ENCODE measurements at places on chromosomes 12 and 14.

DNA sequence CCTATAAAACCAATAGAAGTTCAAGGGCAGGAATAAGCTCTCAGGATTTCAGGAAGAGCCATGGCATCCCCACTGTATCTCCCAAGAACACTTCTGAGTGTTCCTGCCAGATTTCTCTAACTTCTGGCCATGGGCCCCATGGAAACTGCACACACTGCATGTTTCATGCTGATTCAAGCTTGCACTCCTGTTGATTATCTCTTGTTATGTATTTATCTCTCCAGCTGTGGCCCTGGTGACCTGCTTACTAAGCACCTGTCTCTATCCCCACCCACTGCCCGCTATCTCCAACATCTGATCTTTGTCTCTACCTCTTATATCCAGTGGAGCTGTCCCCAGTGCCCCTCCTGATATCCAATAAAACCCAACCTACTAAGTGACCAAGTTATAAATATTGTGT lies 285.3 kb downstream of the PDZRN4 start:
- no peak for DNase-seq

DNA sequence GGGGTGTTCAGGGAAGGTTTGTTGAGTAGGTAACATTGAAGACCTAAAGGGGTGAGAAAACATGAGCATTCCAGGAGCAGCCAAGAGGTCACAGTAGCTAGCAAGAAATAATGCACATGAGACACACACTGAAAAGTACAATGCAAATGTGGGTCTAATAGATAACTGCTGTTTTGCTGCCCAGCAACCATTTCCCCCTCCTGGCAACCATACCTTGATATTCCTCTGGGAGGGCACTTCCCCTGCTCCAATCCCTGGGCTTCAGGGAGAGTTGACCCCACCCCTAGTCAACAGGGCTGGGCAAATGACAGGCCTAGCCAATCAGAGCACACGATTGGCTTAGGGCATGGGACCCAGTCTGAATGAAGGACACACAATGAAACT lies 8.5 kb upstream of the ACTN1 start:
- no peak for DNase-seq

DNA sequence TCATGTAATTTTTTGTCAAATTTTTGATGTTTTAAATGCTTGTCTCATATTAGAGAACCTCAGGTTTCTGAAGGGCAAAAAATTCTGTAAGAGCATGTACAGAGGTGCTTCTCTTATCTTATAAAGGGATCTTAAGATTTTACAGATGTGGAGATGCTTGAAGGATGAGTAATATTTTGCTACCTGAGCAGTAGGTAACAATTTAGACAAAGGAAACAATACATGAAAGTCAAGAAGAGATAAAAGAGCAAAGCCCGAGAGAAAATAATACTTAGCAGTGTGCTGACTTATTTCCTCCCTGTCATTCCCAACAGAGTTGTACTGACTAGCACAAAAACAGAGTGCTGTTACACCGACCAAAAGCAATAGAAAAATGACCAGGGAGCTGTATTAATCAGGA lies 98.1 kb upstream of the PTPRR start:
- peak; percentile 53 for DNase-seq

DNA sequence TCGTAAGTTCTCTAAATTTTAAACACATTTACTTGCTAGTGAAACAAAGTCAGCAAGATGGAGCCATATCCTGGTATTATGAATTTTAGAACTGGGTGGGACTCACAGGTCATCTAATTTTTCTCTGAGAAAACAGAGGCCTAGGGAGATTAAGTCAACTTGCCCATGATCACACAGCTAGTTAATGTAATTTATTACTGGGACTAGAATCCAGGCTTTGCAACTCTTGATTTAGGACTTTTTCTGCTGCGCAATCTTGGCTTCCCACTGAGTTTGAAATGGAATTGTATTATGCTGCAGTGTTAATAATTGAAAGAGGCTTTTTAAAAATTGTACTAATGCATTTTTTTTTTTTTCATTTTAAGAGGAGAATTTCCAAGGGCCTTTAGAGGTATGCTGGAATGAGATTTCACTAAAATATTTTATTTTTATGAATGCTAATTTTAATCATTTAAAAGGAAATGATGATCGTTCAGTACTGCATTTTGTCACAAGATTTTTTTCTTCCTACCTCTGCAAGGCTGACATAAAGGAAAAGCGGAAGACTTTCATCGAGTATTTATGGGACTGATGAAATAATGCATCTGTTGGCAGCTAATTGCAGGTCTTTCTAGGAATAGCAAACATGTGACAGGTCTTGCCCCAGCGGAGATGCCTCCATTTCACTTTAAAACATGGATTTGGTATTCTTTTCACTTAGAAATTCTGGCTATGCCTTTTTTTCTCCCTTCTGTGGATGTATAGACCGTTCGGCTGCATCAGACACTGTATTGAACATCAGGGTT lies 9.6 kb downstream of the CRADD start:
- DNase-seq = no peak

GRCh38 chr12:58368001-58368400 lies 426.6 kb downstream of the ATP23 start:
- no peak for DNase-seq

GRCh38 chr12:118190266-118190665 lies 54.3 kb downstream of the PEBP1 start:
- DNase-seq = no peak

- DNase-seq = no peak
These were observed 12.7 kb downstream of the C14orf132 start for GRCh38 chr14:96051642-96052540.

DNA sequence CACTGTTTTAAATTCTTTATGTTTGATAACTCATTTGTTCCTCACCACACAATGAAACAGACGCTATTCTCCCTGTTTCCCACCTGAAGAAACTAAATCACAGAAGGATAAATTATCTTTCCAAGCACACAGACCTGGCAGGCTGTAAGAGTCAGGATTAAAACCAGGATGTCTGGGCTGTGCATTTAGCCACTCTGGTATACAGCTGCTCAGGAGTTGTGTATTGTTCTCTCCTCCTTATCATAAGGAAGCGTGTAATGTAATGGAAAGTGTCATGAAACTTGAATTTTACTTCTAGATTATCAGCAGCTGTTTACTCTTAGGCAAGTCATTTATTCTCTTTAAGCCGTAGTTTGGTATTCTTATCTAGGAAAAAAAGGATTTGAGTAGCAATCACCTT lies 154.8 kb upstream of the LRIG3 start:
- no peak for DNase-seq

DNA sequence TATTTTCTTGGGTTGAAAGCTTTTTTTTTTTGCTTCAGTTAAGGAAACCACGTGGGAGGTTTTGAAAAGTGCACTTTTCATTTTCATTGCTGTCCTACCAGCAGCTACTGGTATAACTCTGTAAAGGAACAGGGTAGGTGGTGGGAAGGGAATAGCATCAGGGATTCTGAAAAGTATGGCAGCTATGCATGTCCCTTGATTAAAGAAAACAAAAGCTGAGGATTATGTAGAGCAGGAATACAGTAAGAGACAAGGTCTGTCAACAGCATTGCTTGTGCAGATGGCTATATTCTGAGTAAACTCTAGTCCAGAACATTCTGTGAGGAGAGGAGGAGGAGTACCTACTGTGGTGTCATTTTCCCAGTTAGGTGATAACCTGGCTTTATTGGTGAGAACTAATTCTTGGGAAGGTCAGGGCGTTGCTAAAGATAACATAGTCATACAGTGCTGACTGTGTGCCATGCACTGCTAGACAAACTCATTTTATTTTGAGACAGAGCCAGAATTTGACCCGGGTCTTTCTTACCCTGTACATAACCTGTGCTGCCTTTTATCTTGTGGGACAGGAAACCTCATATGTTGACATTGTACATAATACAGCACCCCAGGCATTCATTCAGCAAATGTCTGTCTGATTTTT lies 80.3 kb upstream of the TRAF3 start:
- no peak for DNase-seq

DNA sequence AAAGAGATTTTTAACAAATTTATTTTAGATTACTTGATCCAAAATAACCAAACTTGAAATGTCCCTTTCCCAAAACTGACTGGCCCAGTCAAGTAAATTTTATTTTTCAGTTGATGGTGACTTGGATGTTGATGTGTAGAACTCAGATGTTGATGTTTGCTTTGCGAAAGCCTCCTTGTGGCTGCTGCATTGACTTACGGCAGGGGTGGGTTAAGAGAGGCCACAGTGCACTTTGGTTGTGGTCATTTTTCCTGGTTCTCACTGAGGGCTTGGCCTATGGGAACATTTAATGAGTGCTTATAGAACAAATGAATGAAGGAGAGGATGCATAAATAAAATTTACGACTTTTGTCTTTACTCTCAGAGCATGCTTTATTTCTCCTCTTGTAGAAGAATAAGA lies 52.6 kb downstream of the SLCO1B3 start:
- DNase-seq = no peak

DNA sequence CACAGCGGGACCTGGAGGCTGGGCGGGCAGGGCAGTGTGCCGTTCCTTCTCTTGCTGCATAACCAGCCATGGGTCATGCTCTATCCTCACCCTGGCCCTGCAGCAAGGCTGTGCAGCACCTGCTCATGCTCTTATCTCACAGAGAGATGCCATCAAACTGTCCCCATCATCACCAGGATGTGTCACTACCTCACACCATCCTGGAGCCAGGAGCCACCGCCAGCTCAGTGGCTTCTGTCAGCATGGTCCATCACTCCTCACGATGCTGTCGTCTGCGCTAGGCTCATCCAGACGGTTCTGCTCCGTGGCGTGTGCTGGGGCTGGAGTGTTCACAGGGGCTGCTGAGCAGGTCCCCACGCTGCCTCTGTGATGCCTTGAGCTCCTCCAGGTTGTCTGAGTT lies 77.2 kb upstream of the DYNC1H1 start:
- no peak for DNase-seq

DNA sequence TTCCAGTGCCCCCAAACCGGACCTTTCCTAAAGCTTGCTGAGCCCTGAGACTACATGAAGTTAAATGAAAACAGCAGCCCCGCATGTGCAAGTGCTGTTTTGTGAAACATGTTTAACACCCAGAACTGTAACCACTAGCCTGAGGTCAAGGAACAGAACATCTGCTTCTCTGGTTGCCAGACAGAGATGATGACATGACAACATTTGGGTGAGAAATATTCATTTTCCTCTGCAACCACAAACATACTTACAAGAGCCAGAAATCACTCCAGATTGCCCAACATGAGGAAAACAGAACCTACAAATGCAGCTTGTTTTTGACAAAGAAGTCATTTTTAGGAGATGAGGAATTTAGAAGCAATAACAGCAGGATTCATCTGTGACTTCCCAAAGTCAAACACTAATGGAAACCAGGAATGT lies 110.4 kb downstream of the BCAT1 start:
- peak; percentile 39 for DNase-seq

DNA sequence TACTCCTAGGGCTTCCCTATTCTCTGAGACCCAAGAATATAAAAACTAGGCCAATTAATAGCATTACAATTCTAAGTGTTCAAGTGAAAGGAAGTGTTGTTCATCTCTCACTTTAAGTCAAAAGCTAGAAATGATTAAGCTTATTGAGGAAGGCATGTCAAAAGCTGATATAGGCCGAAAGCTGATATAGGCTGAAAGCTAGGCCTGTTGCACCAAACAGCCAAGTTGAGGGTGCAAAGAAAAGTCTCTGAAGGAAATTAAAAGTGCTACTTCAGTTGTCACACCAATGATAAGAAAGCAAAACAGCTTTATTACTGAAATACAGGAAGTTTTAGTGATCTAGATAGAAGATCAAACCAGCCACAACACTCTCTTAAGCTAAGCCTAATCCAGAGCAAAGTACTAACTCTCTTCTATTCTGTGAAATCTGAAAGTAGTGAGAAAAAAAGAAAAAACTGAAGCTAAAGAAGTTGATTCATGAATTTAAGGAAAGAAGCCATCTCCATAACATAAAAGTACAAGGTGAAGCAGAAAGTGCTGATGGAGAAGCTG lies 68.9 kb downstream of the SLC6A15 start:
- DNase-seq = no peak

DNA sequence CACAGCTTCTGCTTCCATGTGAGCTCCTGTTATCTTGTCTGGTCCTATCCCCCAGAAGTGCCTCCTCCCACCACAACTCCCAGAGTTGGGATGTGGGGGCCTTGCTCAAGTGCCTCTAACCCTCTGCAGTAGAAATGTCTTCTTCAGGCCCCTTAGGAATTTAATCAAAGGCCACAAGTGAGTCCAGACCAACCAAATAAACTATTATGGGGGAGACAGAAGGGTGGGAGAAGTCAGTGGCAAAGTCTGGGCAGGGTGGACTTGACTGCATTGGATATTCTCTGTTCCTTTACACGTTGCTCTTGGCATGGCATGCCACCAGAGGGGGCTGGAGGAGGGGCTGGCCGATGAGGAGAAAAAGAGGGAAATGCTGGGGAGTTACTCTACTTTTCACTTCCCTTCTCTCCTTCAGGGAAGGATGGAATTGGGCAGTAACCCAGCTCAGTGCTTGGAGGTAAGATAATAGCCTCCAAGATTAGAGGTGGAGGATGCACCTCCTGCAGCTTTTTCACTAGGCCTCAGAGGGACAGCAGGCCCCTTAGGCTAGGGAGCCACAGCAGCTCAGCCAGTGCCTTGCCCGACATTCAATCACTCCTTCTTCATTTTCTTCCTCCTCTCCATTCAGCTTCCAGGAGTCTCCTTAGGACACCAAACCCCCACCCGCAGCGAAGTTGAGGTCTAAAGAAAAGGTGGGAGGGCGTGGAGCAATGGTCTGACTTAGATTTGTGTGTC lies 1.2 kb upstream of the AP1G2 start:
- DNase-seq = no peak

Data from foreskin keratinocyte (primary cell).